ENCODE measurements at places on chromosomes 2 and 18.
A peak's percentile ranks its signal among the peaks of the same experiment; 100 is the strongest.

DNA sequence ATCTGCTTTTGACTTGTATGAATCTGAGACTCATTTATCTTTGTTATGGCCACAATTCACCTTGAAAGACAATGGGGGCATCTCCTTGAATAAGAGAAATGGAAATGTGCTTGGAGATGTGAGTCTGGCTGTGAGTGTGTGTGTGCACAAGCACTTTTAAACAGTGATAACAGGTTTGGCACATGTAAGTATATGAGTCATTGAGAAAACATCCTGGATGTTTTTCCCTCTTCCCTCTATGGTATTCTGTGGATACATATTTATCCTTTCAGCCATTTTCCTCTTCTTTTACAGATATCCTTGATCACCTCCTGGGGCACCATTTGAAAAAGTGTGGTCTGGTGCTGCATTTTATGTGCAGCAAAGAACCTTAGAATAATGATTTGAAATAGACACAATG is 317.3 kb upstream of the THUMPD2 start:
- DNase-seq = no peak

DNA sequence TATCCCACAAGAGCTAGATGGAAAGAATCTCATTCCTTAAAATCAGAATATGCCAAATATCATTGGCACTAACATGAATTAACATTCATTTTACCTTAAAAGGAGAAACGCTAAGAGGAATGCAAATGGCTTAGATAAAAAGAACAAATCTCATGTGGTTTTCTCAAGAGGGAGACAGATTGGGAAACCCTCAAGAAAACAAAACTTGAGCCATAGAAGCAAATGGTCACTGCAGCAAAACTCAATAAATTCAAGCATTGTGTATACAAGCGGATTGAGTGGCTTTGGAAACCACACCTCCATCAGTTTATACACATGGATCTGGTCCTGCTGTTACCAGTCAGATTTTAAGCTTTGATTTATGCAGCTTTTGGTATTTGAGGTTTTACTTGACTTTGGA is 1331.8 kb upstream of the ZEB2 start:
- no peak for DNase-seq

DNA sequence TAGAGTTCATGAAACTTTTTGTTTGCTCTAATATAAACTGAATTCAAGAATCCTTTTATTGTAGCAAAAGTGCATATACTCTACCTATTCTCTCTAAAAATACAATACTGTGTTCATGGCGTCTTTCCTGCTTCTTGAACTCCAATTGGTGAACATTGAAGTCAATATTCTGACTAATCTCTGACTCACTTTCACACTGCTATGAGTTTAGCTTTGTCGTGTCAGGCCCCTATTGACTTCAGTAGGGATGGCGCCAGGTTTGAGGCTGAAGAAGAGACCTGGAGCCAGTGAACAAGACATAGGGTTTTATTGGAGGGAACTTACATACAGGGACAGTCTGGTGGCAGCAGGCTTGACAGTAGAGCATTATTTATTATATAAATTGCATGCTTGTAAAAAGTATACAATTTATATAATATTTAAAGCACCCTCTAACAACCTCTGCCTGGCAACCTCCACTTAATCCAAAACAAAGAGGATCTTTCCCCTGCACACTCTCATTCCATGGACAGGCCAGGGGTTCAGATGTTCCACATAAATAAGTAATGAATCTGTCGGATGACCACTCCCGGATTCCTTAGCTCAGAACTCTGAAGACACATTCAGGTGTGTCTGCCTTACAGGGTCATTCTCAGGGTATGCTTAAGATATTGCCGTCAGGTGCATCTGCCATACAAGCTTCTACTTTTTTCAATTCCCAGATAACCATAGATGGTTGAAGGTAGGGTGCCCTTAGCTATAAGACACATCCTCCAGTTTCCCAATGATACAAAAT is 141.0 kb downstream of the CERS6 start:
- no peak for DNase-seq

DNA sequence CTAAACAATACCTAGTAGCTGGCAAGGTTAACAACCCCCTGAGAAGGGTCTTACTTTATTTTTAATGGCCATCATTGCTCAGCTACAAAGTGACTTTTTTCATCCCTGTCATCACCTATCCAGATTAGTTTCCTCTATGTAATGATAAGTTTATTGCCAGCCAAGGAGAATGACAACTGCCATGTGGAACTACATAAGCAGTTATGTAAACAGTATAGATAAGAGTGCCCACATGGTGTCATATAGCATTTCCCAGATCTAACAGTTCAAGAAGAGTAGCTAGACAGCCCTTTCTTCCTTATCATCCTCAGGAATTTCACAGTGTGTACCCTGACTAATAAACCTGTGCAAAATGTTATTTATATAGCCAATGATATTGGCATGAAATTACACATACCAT is 240.2 kb upstream of the PIK3C3 start:
- DNase-seq = no peak

GRCh38 chr2:237700512-237701032 is 73.2 kb downstream of the LRRFIP1 start:
- DNase-seq = peak; percentile 75

DNA sequence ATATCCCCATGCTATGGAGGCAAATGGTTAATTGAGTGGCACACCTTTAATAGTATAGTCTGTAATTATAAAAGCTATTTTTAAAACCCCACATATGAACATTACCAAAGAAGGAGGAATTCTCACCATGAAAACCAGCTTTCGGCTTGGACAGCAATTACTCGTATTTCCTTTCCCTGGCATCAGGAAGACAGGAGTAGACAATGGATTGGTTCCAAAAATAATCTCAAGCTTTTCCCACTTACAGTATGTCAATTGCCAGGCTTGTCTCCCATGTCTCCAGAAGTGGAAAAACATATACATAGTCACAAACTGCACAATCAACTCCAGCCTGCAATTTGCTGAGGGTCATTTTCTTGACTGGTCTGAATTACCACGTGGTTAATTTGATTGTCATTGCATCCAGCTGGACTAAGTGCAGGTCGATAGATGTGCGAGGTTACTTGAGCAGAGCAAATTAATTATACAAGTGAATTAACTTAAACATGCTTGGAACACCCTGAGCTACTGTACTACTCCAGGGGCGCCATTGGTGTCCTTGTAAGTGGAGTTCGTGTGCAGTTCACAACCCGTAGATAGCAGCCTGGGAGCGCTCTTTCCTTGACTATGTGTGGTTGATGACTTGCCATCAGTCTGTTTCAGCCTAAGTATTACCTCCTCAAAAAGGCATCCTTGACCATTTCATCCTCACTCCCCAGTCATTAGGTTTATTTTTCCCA is 124.3 kb upstream of the PELI1 start:
- no peak for DNase-seq

DNA sequence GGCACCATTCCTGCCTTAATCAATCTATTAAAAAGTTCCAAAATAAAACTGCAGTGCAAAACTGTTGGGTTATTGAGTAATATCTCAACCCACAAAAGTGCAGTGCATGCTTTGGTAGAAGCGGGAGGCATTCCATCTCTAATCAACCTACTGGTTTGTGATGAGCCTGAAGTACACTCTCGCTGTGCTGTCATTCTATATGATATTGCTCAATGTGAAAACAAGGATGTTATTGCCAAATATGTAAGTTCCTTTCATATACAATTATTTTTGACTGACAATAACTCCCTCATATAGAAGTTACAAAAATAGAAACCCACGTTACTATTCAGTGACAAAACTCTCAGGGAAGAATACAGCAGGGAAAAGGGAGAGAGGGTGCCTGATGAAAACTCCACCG is 43.0 kb downstream of the OSGEPL1 start:
- DNase-seq = no peak

DNA sequence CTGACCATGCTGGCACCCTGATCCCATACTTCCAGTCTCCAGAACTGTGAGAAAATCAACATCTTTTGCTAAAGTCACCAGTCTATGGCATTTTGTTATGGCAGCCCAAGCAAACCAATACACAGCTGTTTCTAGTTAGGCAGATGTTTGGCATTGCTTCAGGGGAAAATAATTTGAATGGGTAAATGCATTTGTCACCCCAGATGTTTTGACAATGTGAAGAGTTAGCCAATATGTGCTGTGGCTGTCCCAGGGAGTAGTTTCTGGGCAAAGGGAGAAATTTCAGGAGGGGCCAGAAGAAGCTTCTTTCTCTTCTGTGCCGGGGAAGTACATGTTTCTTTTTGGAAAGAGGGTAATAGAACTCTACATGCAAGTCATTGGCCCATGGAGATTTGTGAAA is 619.0 kb downstream of the SLC4A3 start:
- DNase-seq = no peak

DNA sequence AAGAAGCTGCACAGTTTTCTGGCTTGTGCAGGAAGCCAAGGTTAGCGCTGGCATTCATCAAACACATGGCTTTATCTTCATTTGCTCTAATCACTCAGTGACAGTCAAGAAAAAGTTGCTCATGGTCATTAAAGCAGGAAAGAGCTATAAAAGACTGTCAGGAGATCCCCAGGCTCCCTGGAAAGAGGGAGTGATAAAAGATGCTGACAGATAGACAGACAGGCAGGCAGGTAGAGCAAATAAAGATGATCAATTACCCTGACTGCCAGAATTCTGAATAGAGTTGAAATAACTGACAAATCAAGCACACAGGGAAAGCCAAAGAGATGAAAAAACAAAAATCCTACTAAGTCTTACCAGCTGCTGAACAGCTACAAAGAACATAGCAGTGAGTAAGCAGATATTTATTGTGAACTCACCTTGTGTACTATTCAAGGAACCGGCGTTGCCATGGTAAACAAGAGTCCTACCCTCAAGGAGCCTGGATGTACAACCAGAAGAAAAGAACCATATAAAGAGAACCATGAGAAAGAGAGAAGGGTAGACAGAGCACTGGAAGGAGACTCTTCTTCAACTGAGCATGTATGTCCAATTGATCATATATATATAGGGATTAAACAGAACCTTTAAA is 68.0 kb downstream of the RNF152 start:
- DNase-seq = no peak

GRCh38 chr2:16663121-16663905 is 2.3 kb downstream of the CYRIA start:
- no peak for DNase-seq

DNA sequence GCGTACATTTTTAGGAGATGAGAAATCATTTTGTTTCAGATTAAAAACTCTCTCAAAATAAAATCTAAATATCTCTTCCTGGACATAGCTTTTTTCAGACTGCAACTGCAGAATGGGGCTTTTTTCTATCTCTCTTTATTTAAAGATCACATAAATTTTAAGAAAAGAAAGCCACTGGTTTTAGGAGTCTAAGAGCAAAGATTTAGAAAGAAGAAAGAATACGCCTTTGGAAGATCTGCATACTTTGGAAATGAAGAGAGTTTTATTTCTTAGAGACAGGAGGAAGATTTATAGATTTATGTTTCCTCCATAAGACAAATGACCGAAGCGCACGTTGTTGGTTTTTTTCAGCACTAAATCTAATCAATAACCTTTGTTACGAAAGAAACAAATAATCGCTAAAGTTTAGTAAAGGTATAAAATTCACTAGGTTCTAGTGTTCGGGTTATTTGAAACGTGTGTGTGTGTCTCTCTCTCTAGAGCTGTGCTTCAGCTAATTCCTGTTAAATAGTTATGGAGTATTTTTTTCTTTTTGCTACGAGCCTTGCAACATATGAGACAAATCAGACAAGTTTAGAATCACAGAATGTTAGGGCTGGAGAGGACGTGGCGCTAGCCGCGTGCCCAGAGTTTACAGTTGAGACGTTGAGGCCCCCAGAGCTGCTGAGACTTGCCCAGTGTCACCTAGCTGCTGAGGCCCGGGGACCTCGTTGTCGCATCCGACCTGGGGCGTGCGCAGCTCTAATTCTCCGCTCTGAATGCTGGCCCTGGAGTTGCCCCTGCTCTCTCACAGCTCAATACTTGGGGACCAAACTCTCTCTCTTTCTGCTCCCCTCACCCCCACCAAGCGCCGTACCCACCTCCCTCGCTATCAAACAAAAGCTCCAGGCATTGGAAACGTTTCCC is 69.9 kb downstream of the CTAGE1 start:
- DNase-seq = no peak

DNA sequence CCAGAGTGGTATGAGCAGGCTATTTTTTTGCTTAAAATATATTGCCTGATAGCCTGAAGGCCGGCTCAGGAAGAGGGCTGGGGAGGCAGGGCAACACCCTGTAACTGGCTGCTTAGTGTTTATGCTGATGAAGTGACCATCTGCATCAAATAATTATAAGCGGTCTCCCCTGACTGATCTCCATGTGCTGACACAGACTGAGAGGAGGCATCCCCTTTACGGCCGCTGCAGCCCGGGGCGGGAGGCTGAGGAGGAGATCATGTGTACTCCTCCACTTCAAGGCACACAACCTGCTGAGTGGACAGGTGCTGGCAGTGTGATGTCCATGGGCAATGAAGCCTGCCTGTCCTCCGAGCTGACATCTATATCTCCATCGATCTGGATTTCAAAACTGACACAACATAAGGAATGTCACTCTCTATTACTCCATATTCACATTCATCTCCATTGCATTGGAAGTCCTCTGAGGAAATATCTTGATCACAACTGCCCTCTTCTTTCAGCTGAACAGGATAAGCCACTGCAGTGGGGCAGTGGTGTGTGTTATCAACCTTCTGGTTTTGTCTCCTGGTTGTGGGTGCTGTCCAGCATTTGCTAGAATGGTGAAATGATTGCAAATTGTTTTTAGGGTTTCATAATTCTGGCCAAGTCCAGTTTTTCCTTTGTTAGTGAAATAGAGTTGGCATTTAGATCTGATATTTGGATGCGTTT is 143.5 kb downstream of the AQP4 start:
- DNase-seq = no peak

DNA sequence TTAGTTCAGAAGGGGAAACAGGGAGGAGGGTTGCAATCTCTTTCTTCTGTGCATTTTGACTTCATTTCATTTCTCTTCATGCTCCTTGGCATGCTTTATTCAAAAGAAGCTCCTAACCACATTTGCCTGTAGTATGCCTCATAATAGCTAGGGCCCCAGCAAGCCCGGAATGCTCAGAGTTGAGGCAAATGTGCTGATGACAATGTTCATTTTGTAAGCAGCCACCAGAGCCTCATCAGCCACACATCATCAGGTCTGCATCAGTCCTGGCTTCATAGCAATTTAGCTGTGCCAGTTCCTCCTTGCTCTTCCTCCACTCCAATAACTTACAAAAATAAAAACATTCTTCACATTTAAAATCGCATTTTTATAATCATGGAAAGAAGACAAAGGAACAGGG is 65.4 kb upstream of the MMADHC start:
- DNase-seq = no peak

DNA sequence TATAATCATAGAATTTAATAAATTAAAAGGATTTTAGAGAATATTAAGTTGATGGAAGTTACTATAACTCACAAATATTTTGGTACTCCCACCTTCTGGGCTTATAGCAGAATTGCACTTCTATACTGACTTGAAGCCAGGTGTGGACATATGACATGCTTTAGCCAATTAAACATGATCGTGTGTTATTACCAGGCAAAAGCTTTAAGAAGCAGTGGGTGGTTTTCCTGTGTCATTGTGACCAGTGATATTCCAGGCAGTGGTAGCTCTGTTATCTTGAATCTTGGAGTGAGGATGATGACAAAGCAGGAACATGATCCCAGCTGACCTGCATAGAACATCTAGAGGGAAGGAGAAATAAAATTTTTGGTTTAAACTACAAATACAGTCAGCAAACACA is 370.9 kb upstream of the ZEB2 start:
- DNase-seq = no peak

Data from central memory CD4-positive, alpha-beta T cell (primary cell).